CD4-positive, alpha-beta T cell treated with Interleukin-6 at 100 ng/mL for 8 hours (primary cell): ENCODE measurements at places on chromosomes 12 and 14.
A peak's percentile ranks its signal among the peaks of the same experiment; 100 is the strongest.

DNA sequence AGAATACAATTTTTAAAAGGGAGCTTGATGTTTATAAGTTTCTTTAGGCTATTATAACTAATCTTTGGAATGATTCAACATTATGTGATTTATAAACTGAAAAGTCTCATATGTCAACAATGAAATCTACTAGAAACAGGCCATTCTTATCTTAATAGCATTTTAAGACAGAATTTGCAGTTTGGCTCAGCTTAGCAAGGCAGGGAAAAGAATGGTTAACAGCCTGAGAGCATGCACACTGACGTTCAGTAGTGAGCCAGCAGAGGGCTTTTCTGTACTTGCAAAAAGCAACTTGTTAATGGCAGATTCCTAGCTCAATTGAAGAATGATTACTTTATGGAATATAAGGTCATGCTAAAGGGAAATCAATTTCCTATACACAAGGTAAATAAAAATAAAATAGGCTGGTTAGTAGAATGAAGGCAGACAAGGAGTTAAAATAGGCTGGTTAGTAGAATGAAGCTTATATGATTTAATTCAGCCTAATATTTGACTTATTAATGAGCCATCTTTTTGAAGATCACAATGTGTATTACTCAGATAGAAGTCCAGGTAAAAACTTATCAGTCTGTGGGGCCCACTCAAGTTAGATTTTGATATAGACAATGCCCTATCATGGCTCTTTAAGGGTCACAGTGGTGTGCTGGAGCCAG is 95.9 kb downstream of the OTOGL start:
- no peak for DNase-seq

DNA sequence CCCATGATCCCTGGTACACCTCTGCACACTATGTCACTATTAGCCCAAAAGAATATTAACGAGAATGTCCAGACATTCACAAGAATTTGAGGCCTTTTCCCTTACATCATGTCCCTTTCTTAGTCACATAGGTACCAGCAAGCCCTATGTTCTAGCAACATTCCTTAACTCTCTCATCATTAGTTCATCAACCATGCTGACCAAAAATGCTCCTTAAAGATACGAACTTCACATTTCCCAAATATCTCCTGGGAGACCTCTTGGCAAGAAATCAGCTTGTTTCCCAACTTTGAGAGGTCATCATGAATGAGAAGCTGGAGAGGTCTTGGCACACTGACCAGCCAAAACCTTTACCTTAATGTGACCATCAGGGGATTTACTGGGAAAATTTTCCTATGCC is 4.6 kb downstream of the SALL2 start:
- no peak for DNase-seq

DNA sequence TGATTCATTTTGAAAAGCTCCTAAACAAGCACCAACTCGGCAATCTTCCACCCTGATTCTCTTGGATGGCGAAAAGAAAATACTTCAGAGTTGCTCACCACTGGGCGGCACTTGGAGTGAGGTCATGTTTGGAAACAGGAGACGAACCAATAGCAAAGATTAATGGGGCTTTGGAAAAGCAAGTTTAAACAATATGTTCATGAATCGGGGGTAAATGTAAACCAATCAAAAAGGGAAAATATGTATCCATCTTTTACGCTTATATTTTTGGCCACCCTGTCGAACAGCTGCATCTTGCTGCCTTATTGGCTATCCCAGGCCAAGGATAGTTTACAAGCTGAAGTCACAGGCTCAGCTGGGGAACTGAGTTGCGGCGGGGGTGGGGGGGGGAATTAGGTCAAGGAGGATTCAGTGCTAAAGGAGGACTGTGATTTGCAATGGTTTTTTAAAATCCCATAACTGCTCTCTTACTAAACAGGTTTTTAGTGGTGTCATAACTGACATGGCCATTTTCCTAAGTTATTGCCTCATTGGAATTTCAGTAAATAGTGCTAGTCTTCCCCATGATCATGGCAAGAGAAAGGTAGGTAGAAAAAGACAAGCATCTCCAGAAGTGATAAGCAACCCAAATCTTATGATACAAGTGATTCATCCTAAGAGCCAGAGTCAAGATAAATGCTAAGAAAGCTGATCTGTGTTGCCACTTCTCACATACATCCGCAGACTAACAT is 210.6 kb downstream of the PHLDA1 start:
- no peak for DNase-seq

DNA sequence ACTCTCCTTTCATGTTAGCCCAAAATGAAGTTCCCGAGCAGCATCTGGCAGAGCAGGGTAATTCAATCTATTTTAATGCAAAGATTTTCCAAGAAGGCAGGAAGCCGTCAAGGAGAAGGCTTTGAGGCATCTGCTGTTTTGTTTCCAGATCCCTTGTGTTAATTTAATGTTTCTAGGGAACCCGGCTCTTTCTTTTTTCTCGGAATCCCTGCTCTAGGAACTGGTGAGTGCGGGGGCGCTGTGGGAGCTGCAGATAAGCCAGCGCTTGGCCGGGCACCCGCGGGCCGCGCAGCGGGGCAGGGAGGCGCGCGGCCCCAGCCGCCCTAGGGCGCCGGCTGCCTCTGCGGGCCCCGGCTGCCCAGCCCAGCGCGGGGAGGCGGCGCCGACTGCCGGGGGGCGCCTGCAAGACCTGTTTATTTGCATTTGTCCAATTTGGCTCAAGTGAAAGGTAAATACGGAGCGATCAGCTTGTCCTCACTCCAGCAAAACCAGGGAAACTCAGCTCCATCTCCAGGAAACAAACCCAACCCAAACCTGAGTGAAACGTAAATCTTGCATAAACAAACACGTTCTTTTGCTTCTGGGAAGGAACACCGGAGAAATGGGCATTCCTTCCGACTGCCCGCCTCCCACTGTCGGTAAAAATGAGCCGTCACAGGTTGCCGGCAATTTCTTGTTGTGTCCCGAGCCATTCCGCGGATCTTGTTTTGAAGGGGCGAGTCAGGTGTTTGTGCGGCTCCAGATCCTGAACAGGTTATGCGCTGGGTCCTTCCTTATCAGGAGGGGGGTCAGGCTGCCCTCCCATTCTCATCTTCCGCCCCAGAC is 65.1 kb downstream of the CRADD start:
- peak; percentile 28 for DNase-seq

DNA sequence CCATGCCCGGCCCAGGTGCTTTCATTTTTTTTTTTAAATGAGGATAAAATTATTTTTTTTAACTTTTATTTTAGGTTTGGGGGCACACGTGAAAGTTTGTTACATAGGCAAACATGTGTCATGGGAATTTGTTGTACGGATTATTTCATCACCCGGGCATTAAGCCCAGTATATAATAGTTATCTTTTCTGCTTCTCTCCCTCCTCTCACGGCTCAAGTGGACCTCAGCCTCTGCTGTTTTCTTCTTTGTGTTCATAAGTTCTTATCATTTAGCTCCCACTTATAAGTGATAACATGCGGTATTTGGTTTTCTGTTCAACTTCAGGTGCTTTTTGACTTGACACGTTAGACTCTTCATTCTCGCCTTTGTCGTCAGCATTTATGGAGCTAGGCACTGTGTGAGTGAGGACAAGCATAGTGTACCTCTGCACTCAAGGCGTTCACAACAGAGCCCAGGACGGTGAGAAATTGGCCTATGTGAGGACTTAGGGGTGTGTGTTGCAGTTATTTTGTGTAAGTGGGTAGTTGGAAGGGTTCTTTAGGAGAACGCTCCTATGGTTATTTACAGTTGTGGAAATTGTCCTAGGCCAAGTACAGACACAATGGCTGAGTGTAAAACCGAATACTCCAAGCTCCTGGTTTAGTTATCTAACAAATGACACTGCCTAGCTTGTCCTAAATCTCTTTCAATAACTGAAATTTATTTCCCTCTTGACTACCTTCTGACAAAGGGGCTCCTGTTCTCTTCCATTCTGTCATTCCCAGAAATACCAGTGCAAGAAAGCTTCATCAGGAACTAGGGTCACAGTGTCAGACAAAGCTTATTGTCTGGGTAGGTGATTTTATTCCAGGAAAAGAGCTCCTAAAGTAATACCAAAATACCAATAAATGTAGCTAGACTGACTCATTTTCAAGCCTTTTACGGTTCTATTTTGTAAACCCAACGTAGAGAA is 200.5 kb upstream of the PRICKLE1 start:
- no peak for DNase-seq

- no peak for DNase-seq
These were observed 52.9 kb downstream of the PHLDA1 start for GRCh38 chr12:75978677-75979076.

GRCh38 chr14:102593825-102594137 is 1.3 kb downstream of the RCOR1 start:
- no peak for DNase-seq

DNA sequence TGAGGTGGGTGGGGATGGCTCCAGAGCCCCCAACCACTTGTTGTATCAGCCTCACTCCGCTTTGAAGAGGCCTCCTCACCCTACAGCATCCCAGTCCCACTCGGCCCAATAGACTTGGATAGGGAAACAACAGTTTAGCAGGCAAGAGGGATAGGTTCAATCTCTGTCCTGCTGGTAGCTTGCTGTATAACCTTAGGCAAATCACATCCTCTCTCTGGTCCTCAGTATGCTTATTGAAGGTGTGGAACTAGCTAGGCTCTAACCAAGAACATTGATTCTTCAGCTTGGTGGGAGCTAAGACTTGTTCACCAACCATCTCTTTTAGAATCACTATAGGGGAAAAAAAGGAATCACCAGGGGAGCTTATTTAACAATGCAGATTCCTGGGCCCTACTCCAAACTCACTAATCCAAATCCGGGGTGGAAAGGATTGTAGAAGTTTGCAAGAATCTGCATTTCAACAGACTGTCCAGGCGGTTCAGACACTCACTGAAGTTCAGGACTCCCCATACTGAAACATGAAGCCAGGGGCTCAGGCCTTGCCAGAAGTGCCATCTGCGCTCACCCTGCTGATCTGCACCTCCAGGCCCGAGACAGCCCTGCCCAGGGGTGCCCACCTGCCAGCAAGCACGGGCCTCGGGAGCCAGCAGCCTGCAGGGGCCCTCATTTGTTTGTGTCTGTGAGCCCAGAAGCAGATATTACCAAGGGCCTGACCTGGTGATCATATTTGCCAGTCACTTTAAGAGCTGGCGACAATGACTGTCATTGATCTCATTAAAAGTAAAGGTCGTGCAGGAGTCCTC is 113.0 kb downstream of the ADCK1 start:
- DNase-seq: no peak

DNA sequence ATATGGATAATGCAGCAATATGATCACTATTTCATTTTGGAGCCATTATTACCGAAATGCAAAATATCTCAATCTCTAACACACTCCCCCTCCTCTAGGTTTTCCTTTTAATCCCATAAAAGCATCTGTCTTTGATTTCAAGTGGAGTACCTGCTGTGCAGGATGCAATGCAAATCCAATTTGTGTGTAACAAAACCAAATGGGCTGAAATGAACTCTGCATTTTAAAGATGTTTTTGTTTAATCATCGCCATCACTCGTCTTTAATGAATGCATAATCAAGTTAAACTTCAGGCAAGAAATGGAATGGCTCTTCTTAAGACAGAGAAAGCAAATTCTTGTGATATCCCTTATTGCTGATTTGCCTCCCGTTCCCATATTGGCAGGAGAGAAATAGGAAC is 114.3 kb downstream of the SLC15A5 start:
- no peak for DNase-seq

DNA sequence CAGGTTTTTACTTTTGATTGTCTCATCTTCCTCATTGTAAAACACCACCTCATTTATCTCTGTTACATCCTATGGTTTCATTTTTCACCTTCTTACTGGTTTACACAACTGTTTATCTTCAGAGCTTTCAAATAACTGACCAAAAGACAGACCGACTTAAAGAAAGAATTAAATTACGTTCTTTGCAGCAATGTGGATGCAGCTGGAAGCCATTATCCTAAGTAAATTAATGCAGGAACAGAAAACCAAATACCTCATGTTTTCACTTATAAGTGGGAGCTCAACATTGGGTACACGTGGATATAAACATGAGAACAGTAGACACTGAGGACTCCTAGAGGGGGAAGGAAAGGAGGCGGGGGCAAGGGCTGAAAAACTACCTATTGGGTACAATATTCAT is 729.0 kb upstream of the USP15 start:
- no peak for DNase-seq

- DNase-seq: peak; percentile 30
These were observed 58.1 kb downstream of the PLEKHG3 start for GRCh38 chr14:64762044-64763034.

GRCh38 chr14:94484481-94484880 is 8.5 kb upstream of the SERPINA9 start:
- no peak for DNase-seq

DNA sequence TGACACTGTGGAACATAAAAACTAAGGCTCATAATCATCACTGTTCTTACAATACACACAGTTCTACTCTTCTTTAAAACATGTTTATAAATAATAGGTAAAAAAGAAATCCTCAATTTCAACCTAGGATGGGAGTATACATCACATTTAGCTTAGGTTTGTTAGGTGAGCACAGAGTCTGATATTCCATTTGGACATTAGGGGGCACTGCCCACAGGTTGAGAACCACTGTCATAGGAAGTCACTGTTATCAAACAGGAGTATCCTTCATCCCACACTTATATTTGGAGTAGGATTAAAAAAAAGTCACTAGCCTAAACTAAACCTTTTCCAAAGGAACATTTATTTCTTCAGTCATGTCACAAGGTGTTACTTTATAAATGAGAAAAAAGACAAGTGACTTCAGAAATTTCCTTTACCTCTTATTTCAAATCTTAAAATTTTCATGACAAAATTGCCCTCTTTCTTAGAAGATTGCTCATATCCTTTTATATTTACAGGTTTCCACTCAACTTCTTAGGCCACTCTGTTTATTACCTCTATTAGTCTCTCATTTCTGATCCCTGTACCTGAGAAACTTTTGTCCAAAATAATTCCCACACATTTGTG is 240.6 kb downstream of the CPNE8 start:
- no peak for DNase-seq

DNA sequence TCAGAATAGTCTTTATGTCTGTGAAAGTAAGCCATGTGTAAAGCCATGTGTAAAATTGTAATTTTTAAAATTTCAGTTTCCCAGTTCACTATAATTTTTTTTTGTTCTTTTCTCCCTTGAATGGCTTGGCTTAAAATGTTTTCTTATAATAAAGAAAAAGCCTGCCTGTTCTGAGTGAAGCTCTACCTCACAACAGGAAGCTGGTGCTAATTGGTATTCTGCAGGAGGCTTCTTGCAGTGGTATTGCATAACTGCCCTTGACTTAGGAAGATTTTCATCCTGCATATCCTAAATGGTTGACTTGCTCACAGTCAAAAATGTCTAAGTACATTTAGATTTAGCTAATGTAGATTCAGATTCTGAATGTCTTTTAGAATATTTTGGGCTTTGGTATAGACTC is 49.5 kb downstream of the ATP2A2 start:
- DNase-seq: no peak

DNA sequence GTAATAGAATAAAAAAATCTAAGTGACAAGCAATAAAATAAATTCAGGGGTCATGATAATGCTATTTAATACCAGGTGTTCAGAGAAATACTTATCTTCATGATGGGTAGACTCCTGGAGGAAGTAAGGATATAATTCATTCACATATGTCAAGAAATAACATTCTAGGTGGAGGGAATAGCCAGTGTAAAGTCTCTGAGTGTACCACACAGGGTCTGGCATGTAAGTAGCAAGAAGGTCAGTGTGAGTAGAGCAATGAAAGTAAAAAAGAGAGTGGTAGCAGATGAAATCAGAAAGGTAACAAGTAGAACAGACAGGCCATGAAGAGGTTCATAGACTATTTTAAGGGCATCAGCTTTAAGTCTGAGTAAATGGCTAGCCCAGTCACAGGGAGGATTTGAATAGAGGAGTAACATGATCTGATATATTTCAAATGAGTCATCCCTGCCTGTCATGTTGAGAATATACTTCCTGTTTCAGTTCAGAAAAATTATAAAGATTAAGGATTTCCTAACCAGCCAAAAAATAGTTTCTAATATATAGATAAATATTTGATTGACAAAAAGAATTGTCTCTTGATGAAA is 519.9 kb downstream of the C12orf50 start:
- DNase-seq: no peak
